ENCODE measurements at places on chromosomes 5 and 9. TPM values are rescaled to one million over a fixed set of nuclear protein-coding genes. Genes with fewer than 3 reads are reported as not detected.

GRCh38 chr9:126438741-126439401, 112.2 kb downstream of the MVB12B start:
- no peak for DNase-seq

DNA sequence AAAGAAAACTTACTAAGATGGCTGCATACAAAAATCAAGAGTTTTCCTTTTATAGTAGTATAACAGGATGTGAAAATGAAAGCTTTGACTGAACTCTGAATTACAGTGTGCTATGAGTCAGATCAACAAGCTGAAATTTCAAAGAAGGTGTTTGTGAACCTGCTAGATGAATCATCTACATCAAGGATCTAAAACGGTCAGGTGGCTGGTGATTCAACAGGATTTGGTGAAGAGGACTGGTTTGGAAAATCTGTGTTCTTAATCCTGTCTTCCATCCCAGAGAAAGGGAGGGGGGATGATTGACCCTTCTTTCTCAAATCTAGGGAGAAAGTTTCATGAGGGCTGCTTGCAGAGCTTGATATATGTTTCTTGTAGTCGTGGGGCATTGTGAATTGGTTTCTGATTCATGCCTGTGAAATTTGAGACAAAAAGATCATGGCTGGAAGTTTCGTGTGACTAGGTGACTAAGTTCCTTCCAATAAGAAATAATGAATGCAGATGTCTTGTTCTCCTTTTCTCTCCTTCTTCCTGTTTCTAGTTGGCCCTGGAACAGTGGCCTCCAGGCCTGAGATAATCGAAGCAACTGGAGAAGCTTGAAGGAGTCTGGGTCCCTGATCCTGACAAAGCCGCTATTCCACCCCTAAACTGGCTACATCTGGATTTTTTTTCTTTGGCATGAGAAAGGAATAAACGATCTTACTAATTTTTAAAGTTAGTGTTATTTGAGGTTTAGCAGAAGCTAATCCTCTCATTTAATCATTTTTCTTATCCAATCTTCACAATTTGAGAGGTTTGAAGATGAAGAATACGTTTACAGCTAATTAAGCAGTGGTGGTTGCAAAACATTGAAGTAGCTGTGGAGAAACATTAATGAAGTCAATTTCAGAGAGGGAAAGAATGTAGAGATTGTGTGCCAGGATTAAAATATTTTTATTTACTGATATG, 67.2 kb downstream of the MRPS30 start:
- no peak for DNase-seq

ABL1 gene
- total RNA-seq: 72.6 TPM

SPINK6 gene
- not detected for total RNA-seq

DNA sequence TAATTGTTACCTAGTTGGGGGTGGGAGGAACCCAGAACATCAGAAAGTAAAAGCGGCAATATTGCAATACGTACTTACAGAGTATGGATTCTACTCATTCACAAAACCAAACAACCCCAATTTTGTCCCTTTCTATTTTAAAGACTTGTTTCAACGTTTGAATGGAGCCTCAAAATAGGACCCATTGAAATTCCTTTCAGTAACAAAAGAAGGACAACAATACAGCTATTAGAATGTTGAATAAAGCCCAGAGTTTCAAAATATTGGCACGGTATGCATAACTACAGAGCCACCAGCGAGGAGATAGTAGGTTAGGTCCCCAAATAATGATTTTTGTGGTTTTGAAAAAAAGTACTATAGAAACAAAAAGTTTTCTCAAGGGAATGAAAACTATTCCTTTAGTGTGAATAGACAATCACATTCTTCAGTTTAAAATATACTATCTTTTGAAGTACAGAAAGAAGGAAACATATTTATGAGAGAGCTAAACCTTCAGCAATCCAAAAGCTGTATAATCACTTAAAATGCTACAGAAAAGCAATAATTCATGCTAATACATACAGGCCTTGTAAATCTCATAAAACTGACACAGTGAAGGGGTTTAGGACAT, 235.5 kb downstream of the RFX3 start:
- DNase-seq: no peak

TAF1L gene
- not detected for total RNA-seq

DNA sequence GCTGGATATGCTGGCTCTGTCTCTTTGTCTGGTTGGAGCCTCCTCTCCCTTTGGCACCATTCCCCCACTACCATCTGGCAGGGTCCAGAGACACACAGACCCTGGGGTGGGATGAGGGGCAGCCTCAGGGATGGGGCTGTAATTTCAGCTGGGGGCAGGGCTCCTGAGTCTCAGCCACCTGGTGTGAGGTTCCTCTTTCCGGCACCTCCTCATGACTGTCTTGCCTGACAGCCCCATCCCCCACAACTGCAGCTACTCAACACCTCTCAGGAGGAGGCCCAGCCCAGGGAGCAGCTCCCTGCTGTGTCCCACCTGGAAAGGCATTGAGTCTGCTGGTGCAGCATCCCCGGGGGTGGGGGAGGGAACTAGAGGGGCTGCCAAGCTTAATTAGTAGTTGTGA, 11.7 kb upstream of the RPS14 start:
- no peak for DNase-seq

NR5A1 gene
- not detected for total RNA-seq

- no peak for DNase-seq
These were observed 11.1 kb downstream of the PCDH1 start for GRCh38 chr5:141867139-141867538.

DNA sequence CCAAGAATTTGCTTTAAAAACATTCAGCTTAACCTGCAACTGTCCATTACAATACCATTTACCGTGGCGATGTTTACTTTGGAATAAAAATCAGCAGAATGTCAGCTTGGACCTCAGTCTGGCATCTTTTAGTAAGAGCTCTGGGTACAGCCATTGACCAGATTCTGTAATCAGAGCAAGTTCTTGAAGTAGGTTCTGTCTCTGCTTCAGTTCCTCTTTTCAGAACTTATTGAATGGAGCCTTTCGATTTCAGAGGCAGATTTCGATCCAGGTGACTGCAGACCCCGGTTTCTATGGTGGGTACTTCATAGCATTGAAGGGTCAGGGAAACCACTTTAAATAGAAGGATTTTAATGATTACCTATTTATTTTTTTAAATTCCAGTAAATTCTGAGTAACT, 53.4 kb upstream of the SV2C start:
- DNase-seq: no peak

All from ureter (tissue), 1 donor.